Astrocyte (in vitro differentiated cells and primary cell): ENCODE measurements at places on chromosomes 11 and 22. TPM values are rescaled to one million over a fixed set of nuclear protein-coding genes. Genes with fewer than 3 reads are reported as not detected.

KREMEN1 gene
- total RNA-seq: 3.3 and 5.9 TPM in 2 replicates

BTBD18 gene
- not detected in 2 replicates for total RNA-seq

OR56A1 gene
- not detected in 2 replicates for total RNA-seq

TMEM121B gene
- total RNA-seq: 1.6 and 1.9 TPM in 2 replicates

OR51B5 gene
- total RNA-seq: not detected in 2 replicates

LRRC56 gene
- total RNA-seq: 0.82 and 1.8 TPM in 2 replicates

PANX2 gene
- 2.3 and 2.8 TPM in 2 replicates for total RNA-seq

MAPK11 gene
- total RNA-seq: 19.6 and 22.4 TPM in 2 replicates

OR51M1 gene
- total RNA-seq: not detected in 2 replicates

OR52A1 gene
- total RNA-seq: not detected in 2 replicates

OR51E2 gene
- 0.27 and 0.38 TPM in 2 replicates for total RNA-seq

A4GALT gene
- total RNA-seq: 1.6 and 1.9 TPM in 2 replicates

C22orf31 gene
- total RNA-seq: not detected in 2 replicates

ARHGAP8 gene
- 1.3 and 2.8 TPM in 2 replicates for total RNA-seq

MMP13 gene
- 1.2 and 3.9 TPM in 2 replicates for total RNA-seq

OR8D1 gene
- not detected in 2 replicates for total RNA-seq

TMPRSS5 gene
- total RNA-seq: 0.34 and 0.38 TPM in 2 replicates

PATE4 gene
- not detected in 2 replicates for total RNA-seq

MYRF gene
- 39.5 and 53.9 TPM in 2 replicates for total RNA-seq

CADM1 gene
- total RNA-seq: 414 and 491 TPM in 2 replicates

SMTNL1 gene
- not detected in 2 replicates for total RNA-seq

CTSW gene
- not detected in 2 replicates for total RNA-seq

TMEM151A gene
- 1.8 and 2.0 TPM in 2 replicates for total RNA-seq

OR4X1 gene
- not detected in 2 replicates for total RNA-seq

CCDC81 gene
- total RNA-seq: 4.3 and 4.5 TPM in 2 replicates

PYGM gene
- total RNA-seq: 0.68 and 1.0 TPM in 2 replicates

PI4KA gene
- 35.9 and 37.3 TPM in 2 replicates for total RNA-seq

UPK3A gene
- total RNA-seq: not detected in 2 replicates

RHOD gene
- total RNA-seq: 29.8 and 30.4 TPM in 2 replicates

OOSP4A gene
- not detected in 2 replicates for total RNA-seq

OR51B4 gene
- total RNA-seq: not detected in 2 replicates

TMEM45B gene
- total RNA-seq: not detected in 2 replicates

HSPA8 gene
- total RNA-seq: 1,391 and 1,502 TPM in 2 replicates

HTR3B gene
- total RNA-seq: not detected in 2 replicates

GPR83 gene
- total RNA-seq: 0.14 TPM in 1 of 2 replicates, not detected in the other

P2RX6 gene
- 0.22 and 0.45 TPM in 2 replicates for total RNA-seq

SYT13 gene
- total RNA-seq: 0.50 and 1.4 TPM in 2 replicates

CHADL gene
- total RNA-seq: 0.23 and 0.34 TPM in 2 replicates

NRXN2 gene
- 0.14 and 0.17 TPM in 2 replicates for total RNA-seq
